NCI-H82 (cell line): ENCODE measurements at places on chromosomes 6 and 20.
A peak's percentile ranks its signal among the peaks of the same experiment; 100 is the strongest.

- DNase-seq, result no peak
These were observed 110.1 kb downstream of the ERMARD start for GRCh38 chr6:169861431-169862042.

GRCh38 chr20:17928211-17928611 is 40.4 kb downstream of the SNX5 start:
- DNase-seq, result no peak

DNA sequence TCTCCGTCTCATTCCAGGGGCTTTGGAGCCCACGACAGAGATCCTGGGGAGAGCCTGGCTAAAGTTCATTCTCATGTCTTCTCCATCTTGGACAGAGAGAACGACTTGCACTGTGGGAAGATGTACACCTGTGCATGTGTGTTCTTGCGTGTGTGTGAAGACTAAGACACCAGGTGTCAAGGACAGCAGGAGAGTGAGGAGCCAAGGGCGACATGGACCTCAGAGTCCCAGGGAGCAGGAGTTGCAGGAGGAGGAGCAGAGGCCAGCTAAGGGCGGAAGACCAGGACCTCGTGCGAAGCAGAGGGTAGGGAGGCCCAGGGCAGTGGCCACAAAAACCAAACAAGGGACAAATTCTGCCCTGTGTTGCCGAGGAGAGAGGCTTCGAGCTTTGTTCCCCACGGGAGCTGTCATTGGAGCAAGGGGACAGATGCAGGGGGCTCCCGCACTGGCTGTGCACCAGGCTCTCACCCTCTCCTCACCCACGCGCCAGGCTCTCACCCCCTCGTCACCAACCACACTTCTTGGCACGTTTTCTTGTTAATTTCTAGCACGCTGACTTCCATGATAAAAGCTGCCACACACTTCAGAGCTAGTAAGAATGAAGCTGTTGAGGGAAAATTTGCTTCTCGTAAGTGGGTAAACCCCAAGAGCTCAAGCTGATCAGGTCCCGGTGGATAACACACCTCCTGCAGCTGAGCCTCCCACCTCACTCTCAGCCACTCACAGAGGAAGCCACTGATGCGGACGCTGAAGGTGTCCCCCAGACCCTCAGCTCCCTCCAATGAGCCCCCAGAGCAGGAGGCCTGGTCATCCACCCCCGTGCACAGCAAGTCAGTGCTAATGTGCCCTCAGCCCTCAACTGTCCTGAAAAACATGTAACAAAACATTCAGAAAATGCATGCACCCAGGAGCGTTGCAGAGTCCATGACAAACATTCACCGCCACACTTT is 62.6 kb downstream of the DLL1 start:
- DNase-seq, result no peak

GRCh38 chr6:19231878-19232561 is 605.1 kb upstream of the ID4 start:
- no peak for DNase-seq

GRCh38 chr6:1280666-1281300 is 31.1 kb upstream of the FOXQ1 start:
- DNase-seq, result no peak

GRCh38 chr6:13553646-13554045 is 20.8 kb upstream of the SIRT5 start:
- DNase-seq, result no peak

DNA sequence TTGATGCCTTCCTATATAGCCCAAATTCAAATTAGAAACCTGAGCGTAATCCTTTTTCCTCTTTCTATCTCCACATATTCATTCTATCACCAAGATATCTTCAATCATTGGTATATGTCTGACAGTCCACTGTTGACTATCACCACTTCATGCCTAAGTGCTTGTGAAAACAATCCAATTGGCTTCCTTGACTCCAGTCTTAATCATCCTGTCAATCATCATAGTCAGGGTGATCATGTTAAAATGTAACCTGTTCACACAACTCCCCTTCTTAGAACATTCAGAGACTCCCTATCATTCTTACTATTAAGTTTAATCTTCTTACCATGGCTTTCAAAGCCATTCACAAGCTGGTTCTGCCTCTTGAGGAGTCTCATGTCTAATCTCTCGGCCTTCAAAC is 616.7 kb downstream of the PHF3 start:
- DNase-seq, result peak; percentile 93

- no peak for DNase-seq
These were observed 21.0 kb upstream of the RSPH4A start for GRCh38 chr6:116595247-116595646.

DNA sequence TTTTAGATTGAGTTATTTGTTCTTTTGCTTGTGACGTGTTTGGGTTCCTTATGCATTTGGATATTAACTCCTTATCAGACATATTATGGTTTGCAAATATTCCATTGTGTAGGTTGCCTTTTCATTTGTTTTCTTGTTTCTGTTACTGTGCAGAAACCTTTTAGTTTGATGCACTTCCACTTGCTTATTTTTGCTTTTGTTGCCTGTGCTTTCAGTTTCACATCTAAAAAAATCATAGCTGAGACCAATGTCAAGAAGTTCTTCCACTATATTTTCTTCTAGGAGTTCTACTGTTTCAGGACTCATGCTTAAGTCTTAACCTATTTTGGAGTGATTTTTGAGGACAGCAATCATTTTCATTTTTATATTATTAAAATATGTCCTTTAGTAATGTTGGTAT is 113.5 kb downstream of the EPM2A start:
- no peak for DNase-seq

DNA sequence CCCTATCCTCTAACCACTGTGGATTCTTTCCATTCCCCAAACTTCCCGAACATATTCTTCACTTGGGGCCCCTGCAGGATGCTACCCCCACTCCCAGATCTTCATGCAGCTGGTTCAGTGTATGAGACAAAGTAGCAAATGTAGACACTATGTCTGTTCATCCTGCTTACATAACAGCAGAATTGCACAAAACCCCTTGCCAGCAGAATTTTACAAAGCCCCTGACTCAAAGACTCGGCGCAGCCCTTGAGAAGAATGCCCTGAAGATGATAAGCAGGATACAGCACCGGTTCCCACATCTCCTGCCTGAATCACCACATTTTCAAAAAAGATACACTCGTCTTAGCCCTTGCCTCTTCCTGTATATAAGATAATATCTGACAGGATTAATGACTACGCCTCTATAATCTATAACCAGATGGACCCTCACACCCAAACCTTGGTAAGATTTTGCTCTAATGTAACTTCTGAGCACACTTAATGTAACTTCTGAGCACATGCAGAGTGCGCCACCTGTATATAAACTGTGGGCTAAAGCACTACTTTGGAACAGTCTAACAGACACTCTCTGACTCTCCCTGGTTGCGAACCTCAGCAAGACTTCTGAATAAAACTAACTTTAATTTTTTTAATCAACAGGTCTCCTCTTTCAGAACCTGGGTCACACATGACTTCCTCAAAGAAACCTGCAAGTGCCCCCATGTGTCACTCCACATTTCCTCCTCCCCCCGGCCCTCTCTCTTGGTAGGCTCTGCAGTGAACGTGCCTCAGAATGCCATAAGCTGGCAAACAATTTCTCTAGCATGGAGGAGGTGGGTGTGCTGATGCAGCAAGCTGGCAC is 28.7 kb downstream of the RALGAPA2 start:
- no peak for DNase-seq

- no peak for DNase-seq
These were observed 603.4 kb downstream of the MMUT start for GRCh38 chr6:48859562-48860123.

DNA sequence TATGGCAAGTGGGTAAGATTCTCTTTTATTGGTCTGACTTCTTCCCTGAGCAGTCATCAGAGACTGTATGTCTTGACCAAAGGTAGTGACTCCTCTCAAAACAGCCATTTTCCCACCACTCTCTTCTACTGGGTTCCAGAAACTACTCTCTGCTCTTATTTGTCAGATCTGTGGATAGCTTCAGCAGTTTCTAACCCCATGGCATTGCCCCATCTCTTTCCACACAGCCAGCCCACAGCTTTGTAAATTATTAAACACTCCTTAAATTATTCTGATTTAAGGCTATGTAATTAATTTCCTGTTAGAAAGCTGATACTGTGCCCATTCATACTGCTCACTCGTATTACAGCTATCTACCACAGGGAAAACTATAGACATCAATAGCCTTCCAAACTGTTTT is 138.4 kb upstream of the CNR1 start:
- DNase-seq, result no peak
